ENCODE measurements at places on chromosomes 7 and 10.

DNA sequence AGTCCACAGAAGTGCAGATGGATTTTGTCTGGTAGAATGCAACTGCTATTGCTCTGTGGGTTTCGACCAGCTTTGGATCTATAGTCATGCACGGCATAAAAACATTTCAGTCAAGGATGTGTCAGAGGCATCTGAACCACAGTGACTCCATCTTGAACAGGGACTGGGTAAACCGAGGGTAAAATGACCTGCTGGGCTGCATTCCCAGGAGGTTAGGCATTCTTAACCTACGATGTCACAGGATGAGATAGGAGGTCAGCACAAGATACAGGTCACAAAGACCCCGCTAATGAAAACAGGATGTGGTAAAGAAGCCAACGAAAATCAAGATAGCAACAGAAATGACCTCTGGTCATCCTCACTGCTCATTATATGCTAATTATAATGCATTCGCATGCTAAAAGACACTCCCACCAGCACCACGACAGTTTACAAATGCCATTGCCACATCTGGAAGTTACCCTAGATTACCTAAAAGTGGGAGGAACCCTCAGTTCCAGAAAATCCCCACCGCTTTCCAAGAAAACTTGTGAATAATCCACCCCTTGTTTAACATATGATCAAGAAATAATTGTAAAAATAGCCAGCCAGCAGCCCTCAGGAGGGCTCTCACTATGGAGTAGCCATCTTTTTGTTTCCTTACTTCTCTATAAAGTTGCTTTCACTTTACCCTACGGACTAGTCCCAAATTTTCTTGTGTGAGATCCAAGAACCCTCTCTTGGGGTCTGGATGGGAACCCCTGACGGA, 50.7 kb upstream of the CPXM2 start:
- no peak for DNase-seq

DNA sequence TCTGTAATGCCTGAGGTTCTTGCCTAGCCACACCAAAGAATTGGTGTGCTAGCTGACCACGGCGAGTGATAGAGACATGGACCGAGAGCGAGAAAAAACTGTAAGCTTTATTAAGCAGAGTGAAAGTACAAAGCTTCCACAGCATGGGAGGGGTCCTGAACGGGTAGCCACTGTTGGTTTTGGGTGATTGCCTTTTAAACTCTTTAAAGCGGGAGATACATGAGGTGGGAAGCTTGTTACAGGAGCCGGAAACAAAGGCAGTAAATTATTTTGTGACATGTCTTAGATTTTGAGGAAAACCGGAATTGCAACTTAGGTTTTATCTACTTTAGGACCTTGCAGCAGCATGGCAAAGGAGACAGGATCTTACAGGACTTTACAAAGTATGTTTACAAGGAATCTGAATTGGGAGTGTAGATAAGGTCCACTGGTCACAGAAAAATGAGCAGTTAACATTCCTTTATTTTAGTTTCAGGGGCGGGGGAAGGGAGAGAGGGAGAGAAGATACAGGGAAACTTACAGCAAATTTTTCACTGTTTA, 252.7 kb upstream of the MBL2 start:
- peak; percentile 55 for DNase-seq

- DNase-seq = no peak
These were observed 69.3 kb downstream of the GLI3 start for GRCh38 chr7:42167631-42168236.

- DNase-seq = peak; percentile 84
These were observed 108.0 kb downstream of the TCF7L2 start for GRCh38 chr10:113057948-113058522.

- DNase-seq = no peak
These were observed 853.6 kb downstream of the LRMDA start for GRCh38 chr10:76285012-76285411.

Measured in lung (tissue), 17 donors.